ENCODE measurements at places on chromosomes 1 and 21. TPM values are rescaled to one million over a fixed set of nuclear protein-coding genes. Genes with fewer than 3 reads are reported as not detected.

DNA sequence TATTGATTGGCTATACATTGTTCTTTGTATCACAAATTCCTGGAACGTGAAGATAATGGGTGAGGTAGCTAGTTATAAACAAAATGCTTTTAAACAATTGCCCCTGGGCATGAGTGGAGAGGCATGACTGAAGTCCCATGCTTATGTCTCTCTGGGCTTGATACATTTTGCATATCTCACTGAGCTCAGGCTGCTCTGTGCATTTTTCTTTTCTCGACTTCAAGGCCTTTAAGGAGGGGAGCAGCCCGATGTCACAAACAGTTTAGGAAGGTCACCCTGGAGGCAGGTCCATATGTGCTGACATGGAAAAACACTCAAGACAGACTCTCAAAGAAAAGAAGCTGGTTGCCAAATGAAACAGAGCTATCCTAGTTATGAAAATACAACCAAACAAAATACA lies 80.1 kb upstream of the PUM1 start:
- H3K4me3 ChIP-seq, result no peak overlapping the region
- no peak for DNase-seq
- H3K27ac ChIP-seq, result no peak overlapping the region

GRCh38 chr1:8424539-8425116 lies 106.7 kb downstream of the SLC45A1 start:
- H3K27ac ChIP-seq, result peak overlapping the region; percentile 96
- H3K4me1 ChIP-seq, result peaks cover 64% of the 10 kb centered on the region
- H3K36me3 ChIP-seq, result peaks cover 7% of the 10 kb centered on the region
- peak; percentile 15 for DNase-seq
- H3K27me3 ChIP-seq, result no peaks in the 10 kb centered on the region

DNA sequence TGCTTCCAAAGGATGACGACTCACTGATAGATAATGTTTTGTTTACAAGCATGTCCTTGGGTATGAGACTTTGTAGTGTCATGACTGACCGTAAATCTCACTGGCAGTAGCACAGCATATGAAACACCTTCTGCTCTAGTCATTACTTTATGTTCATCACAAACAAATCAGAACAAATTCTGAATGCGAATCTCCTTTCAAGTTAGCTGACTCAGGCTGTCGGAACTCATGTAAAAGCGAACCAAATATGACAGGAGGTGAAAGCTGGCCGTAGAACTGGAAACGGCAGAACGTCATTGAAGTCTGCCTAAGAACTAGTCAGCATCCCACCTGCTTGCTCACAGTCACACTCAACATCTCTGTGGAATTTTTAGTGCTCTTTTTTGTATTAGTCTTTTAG lies 143.9 kb downstream of the RGS7 start:
- H3K4me3 ChIP-seq, result no peak overlapping the region
- H3K36me3 ChIP-seq, result no peaks in the 10 kb centered on the region
- no peaks in the 10 kb centered on the region for H3K4me1 ChIP-seq

Gene TNFAIP8L2
- total RNA-seq, result 3.9 TPM

GRCh38 chr1:184866991-184867788 lies 107.1 kb downstream of the NIBAN1 start:
- no peak for DNase-seq

Gene CCDC30
- 4.9 TPM for total RNA-seq

Gene CNR2
- 0.41 TPM for total RNA-seq

- H3K36me3 ChIP-seq, result no peaks in the 10 kb centered on the region
- no peaks in the 10 kb centered on the region for H3K4me1 ChIP-seq
- no peak for DNase-seq
- no peaks in the 10 kb centered on the region for H3K27me3 ChIP-seq
These were observed 31.9 kb downstream of the MAP3K21 start for GRCh38 chr1:233359431-233359830.

Measured in thoracic aorta (tissue), 2 donors.